ENCODE measurements at places on chromosomes 2 and 18. TPM values are rescaled to one million over a fixed set of nuclear protein-coding genes. Genes with fewer than 3 reads are reported as not detected.

DNA sequence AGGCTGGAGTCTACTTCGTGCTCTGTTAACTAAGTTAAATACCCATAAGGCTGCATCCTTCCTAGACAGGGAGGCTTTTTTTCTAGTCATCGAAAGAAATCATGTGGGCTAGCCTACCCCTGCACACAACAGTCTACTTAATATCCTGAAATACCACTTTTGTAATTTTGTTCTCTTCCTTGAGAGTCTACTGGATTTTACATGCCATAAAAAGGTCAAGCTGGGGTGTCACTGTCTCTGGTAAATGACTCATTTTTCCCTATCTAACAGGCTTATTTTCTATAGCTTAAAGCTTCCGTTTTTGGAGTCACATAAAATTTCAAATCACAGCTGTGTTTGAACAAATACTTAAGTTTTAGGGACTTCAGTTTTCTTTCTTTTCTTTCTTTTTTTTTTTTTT is 10.7 kb upstream of the STAM2 start:
- no peak for DNase-seq

- DNase-seq: no peak
Measured at GRCh38 chr2:86484385-86484784, 43.2 kb downstream of the KDM3A start.

DNA sequence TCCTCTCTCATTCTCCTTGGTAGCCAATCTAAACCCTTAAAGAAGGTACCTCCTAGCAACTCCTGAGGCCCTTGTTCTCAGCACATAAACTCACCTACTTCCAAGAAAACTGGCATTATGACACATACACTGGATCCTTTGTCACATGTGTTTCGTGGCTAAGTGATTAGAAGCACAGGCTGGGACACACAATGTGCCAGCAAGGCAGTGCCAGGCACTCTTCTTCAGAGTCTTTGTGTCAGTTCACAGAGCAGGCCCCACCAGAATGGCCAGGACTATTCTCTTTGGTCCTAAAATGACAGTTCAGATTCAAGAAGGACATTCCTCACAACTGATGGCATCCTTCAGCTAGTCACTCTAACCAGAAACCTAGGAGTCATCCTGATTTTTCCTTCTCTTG is 40.3 kb downstream of the SMC6 start:
- DNase-seq: no peak

DPYSL5 gene
- 1.8 TPM for total RNA-seq

LYG1 gene
- 0.29 TPM for total RNA-seq
